ENCODE measurements at places on chromosomes 6 and 20.

- no peaks in the 10 kb centered on the region for H3K36me3 ChIP-seq
- H3K4me1 ChIP-seq, result no peaks in the 10 kb centered on the region
- no peak overlapping the region for H3K27ac ChIP-seq
Measured at GRCh38 chr20:24389686-24390085, 79.7 kb upstream of the SYNDIG1 start.

GRCh38 chr6:158468666-158469065, 91.2 kb upstream of the TMEM181 start:
- no peak overlapping the region for H3K4me3 ChIP-seq
- no peaks in the 10 kb centered on the region for H3K27me3 ChIP-seq
- no peak for DNase-seq
- no peak overlapping the region for H3K27ac ChIP-seq
- H3K4me1 ChIP-seq, result no peaks in the 10 kb centered on the region

- no peaks in the 10 kb centered on the region for H3K27me3 ChIP-seq
- H3K4me3 ChIP-seq, result no peak overlapping the region
- DNase-seq, result no peak
- no peaks in the 10 kb centered on the region for H3K36me3 ChIP-seq
Measured at GRCh38 chr6:100257793-100258395, 206.8 kb downstream of the SIM1 start.

GRCh38 chr6:167690931-167691330, 135.8 kb upstream of the AFDN start:
- H3K27ac ChIP-seq, result no peak overlapping the region
- H3K4me1 ChIP-seq, result peaks cover 10% of the 10 kb centered on the region
- DNase-seq, result no peak

DNA sequence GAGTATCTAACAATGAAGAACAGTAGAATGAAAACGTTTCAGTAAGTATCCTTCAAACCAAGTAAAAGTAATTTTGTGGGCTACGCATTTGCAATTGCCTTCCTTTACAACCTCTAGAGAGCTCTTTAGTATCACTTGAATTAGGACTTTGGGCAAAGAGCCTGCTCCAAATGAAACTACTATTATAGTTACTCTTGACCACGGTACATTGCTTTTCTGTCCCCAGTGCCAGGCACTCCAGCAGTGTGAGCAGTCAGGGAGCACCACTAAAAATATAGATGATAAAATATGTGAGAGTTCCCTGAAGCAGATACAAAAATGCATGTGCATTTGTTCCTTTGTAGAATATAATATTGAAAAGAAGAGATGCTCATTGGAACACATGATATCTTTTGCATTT, 450.1 kb upstream of the MANEA start:
- no peaks in the 10 kb centered on the region for H3K4me1 ChIP-seq
- no peak overlapping the region for H3K4me3 ChIP-seq
- H3K27ac ChIP-seq, result no peak overlapping the region
- H3K27me3 ChIP-seq, result no peaks in the 10 kb centered on the region

GRCh38 chr6:23890543-23891227, 235.3 kb upstream of the NRSN1 start:
- H3K4me1 ChIP-seq, result no peaks in the 10 kb centered on the region
- no peaks in the 10 kb centered on the region for H3K36me3 ChIP-seq
- no peak overlapping the region for H3K4me3 ChIP-seq
- no peaks in the 10 kb centered on the region for H3K27me3 ChIP-seq
- DNase-seq, result no peak
- no peak overlapping the region for H3K27ac ChIP-seq

GRCh38 chr6:13794184-13794583, 20.2 kb downstream of the MCUR1 start:
- no peak for DNase-seq
- H3K36me3 ChIP-seq, result peaks cover 75% of the 10 kb centered on the region
- no peaks in the 10 kb centered on the region for H3K4me1 ChIP-seq
- no peaks in the 10 kb centered on the region for H3K27me3 ChIP-seq
- no peak overlapping the region for H3K4me3 ChIP-seq

- H3K4me1 ChIP-seq, result peaks cover 4% of the 10 kb centered on the region
- no peak for DNase-seq
- H3K27me3 ChIP-seq, result no peaks in the 10 kb centered on the region
- no peak overlapping the region for H3K27ac ChIP-seq
- H3K36me3 ChIP-seq, result no peaks in the 10 kb centered on the region
- H3K4me3 ChIP-seq, result no peak overlapping the region
Measured at GRCh38 chr6:24918641-24919055, 17.1 kb downstream of the RIPOR2 start.
